ENCODE measurements at places on chromosomes 16 and 17.
A peak's percentile ranks its signal among the peaks of the same experiment; 100 is the strongest.

DNA sequence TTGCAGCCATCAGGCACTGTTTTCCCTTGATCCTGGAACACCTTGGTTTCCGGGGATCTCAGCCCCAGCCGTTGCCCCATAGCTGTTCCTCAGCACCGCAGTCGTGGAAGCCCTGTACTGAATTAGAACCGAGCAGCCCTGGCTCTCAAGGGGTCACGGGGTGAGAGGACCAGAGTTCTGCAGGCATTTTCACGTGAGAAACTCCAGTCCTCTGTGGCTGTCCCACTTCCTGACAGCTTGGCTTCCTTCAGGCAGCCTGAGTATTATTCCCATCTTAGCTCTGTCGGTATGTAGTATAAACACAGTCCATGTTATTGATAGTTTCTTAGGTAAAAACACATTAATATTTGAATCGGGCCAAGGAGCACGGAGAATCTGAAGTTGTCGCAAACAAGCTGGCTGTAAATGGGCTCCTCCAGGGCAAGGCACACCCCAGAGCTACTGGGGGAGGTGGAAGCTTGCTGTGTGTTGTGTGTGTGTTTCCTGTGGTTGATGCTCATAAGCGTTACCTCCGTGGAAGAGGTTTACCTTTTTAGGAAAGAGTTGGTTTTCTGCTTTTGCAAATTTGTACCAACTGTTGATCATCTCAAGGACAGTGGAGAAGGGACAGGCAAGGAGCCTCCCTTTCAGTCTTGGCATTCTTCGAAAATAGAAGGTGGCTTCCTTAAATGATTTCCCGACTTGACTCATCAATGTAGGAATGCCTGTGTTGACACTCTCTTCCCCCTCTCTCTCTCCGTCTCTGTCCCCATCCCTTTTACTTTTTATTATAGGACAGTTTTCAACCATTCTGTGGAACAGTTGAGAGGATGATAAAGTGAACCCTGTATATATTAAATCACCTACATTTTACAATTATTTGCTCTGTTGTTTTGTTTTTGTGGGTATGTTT is 208.9 kb upstream of the CHMP6 start:
- DNase-seq = no peak

DNA sequence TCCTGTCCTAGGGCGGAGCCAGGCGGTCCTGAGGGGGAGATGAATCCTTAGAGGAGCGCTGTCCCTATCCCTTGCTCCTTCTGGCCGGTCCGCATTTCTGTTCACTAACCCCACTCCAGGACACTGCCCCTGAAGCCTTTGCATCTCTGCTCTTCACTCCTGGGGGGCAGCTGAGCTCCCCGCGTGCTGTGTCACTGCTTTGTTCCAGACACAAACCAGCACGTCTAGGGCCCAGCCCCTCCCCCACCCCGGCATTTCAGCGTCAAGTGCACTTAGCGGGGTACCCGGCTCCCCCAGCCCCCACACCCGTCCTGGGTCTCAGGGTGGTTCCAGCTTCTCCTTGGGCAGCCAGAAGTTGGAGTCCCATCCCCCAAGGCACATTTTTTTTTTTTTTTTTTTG is 8.9 kb downstream of the CORO6 start:
- no peak for DNase-seq

GRCh38 chr17:41937970-41938954 is 7.8 kb downstream of the ODAD4 start:
- no peak for DNase-seq

- DNase-seq = no peak
Measured at GRCh38 chr17:31509805-31510177, 118.3 kb downstream of the RAB11FIP4 start.

- no peak for DNase-seq
Measured at GRCh38 chr17:8679126-8679525, 48.6 kb upstream of the MYH10 start.

DNA sequence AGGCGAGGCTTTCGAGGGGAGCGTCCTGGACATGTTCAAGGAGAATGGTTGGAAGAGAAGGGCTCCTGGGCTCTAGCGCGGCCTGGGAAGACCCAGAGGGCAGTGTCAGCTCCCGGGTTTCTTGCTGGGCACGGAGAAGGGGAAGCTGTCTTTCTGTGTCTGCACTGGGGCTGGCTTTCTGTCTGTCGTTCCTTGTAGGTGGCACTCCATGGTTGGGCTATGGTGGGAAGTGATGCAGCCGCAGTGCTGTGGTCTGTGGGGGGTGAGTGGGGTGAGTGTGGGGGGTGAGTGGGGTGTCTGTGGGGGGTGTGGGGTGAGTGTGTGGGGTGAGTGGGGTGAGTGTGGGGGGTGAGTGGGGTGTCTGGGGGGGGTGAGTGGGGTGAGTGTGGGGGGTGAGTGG is 13.7 kb downstream of the RNF213 start:
- no peak for DNase-seq

DNA sequence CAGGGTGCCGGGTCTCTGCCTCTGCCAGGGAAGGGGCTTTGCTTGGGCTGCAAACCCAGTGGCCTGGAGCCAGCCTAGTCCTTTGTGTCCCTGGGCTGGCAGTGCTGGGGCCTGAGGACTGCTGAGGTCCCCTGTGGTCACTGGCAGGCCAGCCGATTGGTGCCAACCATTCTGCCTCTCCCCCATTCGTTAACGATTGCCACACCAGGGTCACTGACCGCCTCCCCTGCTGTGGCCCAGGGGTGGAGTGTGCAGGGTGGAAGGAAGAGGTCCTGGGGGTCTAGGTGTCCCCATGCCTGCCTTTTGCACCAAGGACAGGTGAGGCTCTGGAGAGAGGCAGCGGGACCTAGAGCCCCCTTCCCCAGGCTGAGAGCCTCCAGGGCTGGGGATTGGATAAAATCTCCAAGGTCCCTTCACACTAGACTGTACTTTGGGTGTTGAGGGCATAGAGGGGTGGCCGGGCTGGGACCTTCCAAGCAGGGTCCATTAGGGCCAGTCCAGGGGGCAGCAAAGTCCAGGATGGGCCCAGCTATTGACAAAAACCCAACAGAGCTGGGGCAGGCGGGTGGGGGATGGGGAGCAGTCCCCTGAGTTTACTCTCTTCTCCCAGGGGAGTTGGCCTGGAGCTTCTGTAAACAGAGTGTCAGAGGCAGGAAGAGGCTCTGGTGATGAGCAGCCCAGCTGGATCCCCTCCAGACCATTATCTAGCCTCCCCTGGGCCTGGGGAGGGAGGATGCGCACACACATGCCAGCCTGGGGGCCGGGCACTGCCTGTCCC is 1.1 kb downstream of the VASN start:
- peak; percentile 77 for DNase-seq

DNA sequence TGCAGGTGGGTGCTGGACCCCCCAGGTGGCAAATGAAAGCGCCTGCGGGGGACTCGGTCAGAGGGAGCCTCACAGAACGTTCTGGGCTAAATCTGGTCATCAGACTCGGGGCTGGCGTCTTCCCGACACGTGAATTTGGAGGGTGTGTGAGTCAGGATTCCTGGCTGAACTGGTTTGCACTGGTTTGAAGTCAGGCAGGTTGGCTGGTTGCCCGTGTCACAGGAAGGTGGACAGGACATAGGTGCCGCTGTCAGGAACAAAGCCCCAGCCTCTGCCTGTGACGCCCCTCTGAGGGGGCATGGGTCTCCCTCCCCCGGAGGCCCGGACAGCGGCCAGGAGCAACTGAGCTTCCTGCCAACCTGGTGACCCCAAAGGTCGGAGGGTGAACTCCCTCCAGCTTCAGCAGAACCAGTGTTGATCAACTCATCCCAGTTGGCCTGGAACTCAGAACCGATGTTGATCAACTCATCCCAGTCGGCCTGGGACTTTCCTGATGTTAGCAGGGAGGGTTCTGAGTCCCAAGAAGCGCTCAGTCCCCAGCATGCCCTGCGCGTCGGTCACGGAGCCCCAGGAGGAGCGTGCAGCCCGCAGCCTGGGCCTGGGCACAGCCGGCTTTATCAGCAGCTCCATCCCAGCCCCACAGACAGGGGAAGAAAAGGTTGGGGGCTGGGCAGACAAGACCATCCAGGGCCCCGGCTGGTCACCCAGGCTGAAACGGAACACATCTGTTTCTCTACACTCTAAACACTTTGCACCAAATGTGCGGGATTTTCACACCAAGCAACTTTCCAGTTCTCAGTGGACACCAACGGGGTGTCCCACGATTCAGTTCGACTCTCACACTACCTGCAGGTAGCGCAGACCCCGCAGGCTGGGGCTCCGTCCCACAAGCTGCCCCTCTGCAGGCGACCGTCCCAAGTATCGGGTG is 14.4 kb upstream of the METRNL start:
- no peak for DNase-seq

DNA sequence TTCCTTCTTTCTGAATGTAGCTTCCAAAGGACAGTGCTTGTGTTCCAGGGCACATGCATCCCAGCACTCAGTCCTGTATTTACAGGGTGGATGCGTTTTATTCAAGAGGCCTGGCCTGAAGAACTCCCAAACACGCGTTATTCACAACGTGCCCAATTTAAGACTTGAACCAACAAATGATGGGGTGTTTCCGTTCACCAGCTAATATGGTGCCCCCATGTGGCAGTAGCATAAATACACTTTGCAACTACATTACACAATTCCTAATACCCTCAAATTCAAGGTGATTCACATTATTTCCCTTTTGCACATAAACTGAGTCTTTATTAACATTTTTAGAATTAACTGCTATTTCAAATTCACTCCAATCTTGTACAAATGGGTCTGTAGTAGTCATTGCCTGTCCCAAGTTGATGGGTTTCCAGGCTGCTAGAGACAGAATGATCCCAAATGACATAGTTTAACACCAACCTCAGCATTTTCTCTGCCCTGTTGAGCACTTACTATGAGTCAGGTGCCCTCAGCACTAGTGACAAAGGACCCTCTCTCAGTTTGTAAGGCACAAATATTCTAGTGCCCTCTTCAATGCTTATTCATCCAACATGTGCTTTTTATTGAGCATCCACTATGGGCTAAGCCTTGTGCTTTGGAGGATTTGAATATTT is 26.9 kb downstream of the HSD17B2 start:
- DNase-seq = no peak

GRCh38 chr17:45828582-45829133 is 16.0 kb upstream of the SPPL2C start:
- DNase-seq = no peak

Measured in NCI-H526 treated with DMSO at 0.1 percent for 48 hours (cell line).